ENCODE measurements at places on chromosomes 13 and 19.

- no peak for DNase-seq
These were observed 438.9 kb downstream of the KLF12 start for GRCh38 chr13:73695325-73695724.

GRCh38 chr19:19471682-19472081 lies 43.7 kb downstream of the TSSK6 start:
- DNase-seq: no peak

DNA sequence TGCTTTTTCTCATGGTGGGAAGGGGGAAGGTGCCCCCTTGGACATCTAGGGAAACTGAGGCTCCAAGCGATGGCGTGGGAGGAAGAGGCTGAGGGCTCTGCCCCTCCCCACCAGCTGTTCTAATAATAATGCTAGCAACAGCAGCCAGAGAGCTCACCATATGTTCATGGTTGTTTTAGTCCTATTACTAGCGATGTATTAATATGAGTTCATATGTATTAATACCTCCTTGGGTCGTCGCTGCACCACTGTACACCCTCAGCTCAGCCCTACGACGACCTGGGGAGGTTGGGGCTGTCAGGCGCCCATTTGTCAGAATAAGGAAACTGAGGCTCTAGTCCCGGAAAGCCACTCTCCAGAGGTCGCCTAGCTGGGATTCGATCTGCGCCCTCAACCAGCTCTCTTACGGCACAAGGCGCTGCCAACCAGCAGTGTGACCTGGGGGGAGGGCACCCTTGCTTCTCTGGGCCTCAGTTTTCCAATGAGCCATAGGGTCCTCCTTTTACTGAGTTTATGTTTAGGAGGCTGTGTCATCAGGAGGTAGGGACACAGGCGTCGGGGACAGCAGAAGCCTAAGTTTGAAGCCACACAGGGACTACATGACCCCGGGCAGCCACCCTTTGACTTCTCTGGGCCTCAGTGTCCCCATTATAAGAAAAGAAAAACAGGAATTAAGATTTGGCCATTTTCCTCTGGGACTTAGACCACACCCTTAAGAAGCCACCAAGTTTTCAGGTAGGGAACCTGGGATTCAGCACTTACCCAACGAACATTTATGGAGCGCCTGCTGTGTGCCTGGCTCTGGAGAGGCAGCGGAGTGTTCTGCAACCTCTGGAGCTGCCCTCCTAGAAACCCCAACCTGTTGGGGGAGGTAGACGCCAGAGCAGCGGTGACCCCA lies 664 bp downstream of the MAST3 start:
- no peak for DNase-seq

- DNase-seq: no peak
These were observed 1538.2 kb downstream of the UQCRFS1 start for GRCh38 chr19:27674701-27675100.

- DNase-seq: no peak
These were observed 307.2 kb downstream of the TEX29 start for GRCh38 chr13:111627596-111627995.

GRCh38 chr19:397321-397720 lies 11.6 kb downstream of the C2CD4C start:
- no peak for DNase-seq

GRCh38 chr19:6794686-6795431 lies 22.4 kb downstream of the VAV1 start:
- DNase-seq: no peak

DNA sequence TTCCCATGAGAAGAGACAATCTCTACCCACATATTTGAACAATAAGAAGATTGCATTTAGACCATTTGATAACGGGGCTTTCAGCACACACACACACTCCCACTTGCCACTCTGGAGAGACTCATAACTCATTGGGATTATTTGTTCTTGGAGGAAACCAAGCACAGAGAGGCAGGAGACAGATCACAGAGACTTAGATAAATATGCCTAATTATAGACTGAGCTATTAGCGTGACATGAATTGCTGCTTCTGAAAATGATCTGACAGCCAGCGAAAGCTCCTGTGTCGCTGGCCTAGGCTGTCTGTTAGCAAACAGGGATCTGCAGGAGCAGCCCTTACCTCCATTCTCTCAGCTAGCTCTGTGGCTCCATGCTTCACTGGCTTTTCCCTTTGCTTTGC lies 111.4 kb downstream of the CCNA1 start:
- DNase-seq: no peak

GRCh38 chr19:44903602-44904425 lies 1.8 kb upstream of the APOE start:
- DNase-seq: peak; percentile 55

- no peak for DNase-seq
These were observed 274.9 kb downstream of the KCNRG start for GRCh38 chr13:50290186-50290585.

- DNase-seq: peak; percentile 95
These were observed 46.9 kb downstream of the KLF2 start for GRCh38 chr19:16371540-16371986.

- DNase-seq: no peak
These were observed 54.5 kb downstream of the RASA3 start for GRCh38 chr13:114077933-114078325.

GRCh38 chr13:30240608-30241007 lies 66.7 kb downstream of the KATNAL1 start:
- DNase-seq: no peak

DNA sequence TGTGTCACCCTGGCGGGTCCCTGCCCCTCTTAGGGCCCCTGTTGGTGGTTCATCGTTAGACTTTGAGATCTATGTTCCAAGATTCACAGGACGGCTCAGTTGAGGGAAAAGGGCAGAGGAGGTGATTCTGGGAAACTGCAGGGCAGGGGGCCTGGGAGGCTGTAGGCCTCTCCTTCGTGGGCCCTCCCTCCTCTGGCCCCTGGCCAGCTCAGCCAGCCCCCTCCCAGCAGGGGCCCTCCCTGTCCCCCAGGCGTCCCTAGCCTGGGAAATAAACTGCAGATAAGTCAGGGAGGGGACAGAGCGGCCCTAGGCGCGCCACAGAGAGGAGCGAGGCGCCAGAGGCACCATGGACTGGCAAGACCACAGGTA lies 6.5 kb downstream of the HIF3A start:
- DNase-seq: no peak

- no peak for DNase-seq
These were observed 21.7 kb downstream of the PHF11 start for GRCh38 chr13:49517461-49517860.
